Activated naive CD4-positive, alpha-beta T cell treated with anti-CD3 and anti-CD28 coated beads for 36 hours (primary cell): ENCODE measurements at places on chromosomes 7 and 10. TPM values are rescaled to one million over a fixed set of nuclear protein-coding genes. Genes with fewer than 3 reads are reported as not detected.

The SLC39A12 gene
- total RNA-seq = not detected

The EPHA1 gene
- 1.0 TPM for total RNA-seq

The NOS3 gene
- total RNA-seq = 7.1 TPM

The CTAGE6 gene
- total RNA-seq = 0.99 TPM

The NEBL gene
- 0.10 TPM for total RNA-seq

The DNMBP gene
- total RNA-seq = 2.2 TPM

The CYP3A4 gene
- total RNA-seq = not detected

The SCIN gene
- 0.36 TPM for total RNA-seq

The ATRNL1 gene
- total RNA-seq = not detected

The CCZ1 gene
- 87.2 TPM for total RNA-seq

The AKR1B15 gene
- total RNA-seq = not detected
